Aorta (tissue), 5 donors: ENCODE measurements at places on chromosomes 3 and 15. TPM values are rescaled to one million over a fixed set of nuclear protein-coding genes. Genes with fewer than 3 reads are reported as not detected.

The STAB1 gene
- total RNA-seq = 339 TPM

The TRIM71 gene
- not detected for total RNA-seq

The SLC22A14 gene
- 0.49 TPM for total RNA-seq

The ATP13A4 gene
- 0.10 TPM for total RNA-seq

GRCh38 chr3:149003653-149004305 is 12.4 kb downstream of the GYG1 start:
- no peak for DNase-seq

- no peak for DNase-seq
Observed at GRCh38 chr3:156619376-156619775, 55.0 kb upstream of the TIPARP start.
